IPS-NIHi11 (cell line): ENCODE measurements at places on chromosomes 3 and 15.

GRCh38 chr3:182735672-182736071, 57.6 kb upstream of the ATP11B start:
- DNase-seq, result no peak

- no peak for DNase-seq
These were observed 78.8 kb upstream of the SPATA12 start for GRCh38 chr3:56981445-56982230.

DNA sequence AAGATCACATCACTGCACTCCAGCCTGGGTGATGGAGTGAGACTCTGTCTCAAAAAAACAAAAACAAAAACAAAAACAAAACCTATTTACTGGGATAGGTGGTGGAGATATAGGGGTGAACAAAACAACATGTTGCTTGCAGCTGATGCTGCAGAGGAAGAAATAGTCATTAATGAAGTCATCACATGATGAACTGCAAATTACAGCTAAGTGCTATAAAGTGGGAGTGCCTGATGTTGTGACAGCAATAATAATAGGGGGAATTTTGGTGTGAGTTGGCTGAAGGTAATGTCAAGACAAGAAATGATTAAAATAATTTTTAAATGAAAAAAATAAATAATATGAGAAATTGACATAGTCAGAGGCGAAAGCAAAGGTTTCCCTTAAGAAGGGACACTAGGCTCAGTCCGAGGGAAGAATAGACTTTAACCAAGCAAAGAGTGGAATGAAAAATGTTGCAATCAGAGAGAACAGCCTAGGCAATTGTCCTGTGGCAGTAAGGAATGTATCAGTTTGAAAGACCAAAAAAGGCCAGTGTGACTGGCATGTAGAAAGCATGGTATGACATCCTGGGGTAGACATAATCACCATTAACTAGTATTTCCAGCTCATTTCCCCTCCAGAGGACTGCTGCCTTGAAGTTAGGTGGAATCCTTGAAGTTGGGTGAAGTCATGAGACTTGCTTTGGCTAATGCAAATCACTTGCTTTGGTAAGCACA, 14.7 kb upstream of the PIK3CB start:
- DNase-seq, result no peak

DNA sequence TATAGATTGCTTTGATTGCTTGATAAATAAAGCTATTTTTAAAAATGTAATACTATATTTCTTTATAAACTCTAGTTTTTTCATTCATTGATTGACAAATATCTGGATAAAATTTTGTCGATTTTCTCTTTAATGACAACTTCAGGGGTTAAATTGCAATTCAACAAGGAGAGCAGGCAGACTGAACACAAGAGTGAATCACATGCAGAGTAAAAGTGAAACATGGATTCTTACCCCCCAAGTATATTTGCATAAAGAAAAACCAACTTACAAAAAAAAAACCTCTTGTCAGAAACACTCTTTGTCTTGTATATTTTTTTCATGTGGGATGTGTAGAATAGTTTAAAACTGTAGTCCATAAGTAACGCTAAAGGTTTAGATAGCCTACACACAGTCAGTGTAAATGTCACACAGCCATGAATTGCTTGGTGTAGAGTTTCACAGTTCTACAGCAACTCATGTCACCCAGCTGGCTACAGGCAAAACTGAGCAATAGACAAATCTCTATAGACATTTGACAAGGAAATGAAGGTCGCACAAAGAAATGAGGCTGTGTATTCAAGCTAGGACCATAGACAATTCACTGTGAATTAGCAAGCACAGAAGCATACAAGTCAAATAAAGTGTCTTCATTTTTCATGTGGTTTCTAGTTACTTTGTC, 141.6 kb downstream of the THRB start:
- no peak for DNase-seq

DNA sequence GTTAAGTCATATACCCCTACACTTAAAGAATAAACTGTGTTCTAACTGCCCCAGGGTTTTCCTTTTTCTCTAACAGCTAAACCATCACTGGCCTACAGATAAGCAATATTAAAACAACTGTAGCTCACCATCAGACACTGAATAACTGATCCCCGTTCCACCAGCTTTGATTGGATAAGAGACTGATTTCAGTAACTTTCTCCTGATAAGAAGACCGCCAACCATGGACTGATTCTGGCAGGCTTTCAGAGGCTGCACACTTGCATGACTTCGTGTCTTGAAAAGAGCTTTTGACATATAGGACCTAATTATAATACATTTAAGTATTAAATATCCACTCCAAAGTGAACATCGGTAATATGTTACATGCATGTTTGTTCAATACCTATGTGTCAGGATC, 15.3 kb upstream of the CEP97 start:
- no peak for DNase-seq

DNA sequence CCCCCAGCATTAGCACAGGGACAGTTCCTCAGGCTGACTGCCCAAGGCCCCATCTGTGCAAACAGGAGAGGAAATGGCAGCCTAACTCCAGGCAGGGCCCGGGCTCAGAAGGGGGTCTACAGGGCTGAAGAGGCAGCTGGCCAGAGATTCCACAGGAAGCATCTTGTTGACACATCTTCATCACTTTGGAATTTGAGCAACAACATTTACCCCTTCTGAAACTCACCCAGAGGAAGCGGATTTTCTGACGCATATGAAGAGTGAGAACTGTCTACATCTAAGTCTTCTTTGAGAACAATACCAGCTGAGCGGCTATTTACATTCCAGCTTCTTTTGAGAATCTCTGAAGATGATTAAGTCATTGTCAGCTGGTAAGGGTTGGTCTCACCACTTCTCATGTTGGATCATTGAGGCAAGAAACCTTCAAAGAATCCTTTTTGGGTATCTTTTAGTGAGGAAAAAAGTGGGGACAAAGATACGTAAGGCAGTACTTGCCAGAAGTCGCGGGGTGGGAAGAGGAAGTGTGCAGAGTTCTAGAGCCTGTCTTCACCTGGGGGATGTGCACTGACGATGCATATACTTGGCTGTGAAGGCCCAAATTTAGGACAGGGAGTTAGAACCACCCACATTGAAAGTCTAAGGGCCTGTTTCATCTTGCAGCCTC, 25.4 kb upstream of the SRP14 start:
- no peak for DNase-seq

DNA sequence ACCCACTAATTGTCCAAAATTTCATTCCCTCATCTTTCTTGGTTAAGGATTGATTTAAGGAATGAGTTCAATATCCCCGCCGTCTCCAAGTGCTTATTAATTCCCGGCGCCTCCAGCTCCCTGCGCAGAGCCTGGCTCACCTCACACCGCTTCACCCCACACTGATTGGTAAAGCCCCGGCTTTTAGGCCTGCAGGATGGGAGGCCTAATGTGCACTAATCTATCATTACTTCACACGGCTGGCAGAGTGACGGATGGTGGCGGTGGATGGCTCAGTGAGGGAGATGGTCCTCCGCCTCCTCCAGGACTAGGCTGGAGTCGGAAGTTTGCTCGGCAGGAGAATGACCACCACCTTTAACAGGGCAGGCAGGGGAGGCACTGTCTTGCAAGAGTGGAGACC, 81.7 kb downstream of the MEGF11 start:
- no peak for DNase-seq

GRCh38 chr15:77376770-77377169, 43.1 kb downstream of the PEAK1 start:
- DNase-seq, result no peak

DNA sequence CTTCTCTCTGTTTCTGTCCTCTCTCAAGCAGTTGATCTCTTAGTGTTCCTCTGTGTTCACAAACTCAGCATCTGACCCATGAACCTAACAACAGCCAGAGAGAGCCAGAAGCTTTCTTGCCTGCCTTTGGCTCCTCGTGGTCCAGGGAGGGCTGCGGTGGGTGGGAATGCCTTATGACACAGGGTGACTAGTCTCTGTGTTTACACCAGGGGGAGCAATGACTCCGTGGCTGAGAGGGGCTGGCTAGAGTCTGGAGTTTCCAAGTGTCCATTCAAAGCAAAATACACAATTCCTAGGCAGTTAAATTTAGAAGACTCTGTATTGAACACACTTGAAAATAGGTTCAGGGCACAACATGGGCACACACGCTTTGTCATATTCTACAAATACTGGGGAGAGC, 370.0 kb upstream of the FRG2C start:
- DNase-seq, result peak; percentile 63

GRCh38 chr3:141366285-141367037, 1.8 kb upstream of the ZBTB38 start:
- no peak for DNase-seq

GRCh38 chr3:122925756-122926155, 101.8 kb downstream of the SEMA5B start:
- DNase-seq, result no peak

- no peak for DNase-seq
These were observed 133.9 kb downstream of the RAP2B start for GRCh38 chr3:153295901-153296300.

DNA sequence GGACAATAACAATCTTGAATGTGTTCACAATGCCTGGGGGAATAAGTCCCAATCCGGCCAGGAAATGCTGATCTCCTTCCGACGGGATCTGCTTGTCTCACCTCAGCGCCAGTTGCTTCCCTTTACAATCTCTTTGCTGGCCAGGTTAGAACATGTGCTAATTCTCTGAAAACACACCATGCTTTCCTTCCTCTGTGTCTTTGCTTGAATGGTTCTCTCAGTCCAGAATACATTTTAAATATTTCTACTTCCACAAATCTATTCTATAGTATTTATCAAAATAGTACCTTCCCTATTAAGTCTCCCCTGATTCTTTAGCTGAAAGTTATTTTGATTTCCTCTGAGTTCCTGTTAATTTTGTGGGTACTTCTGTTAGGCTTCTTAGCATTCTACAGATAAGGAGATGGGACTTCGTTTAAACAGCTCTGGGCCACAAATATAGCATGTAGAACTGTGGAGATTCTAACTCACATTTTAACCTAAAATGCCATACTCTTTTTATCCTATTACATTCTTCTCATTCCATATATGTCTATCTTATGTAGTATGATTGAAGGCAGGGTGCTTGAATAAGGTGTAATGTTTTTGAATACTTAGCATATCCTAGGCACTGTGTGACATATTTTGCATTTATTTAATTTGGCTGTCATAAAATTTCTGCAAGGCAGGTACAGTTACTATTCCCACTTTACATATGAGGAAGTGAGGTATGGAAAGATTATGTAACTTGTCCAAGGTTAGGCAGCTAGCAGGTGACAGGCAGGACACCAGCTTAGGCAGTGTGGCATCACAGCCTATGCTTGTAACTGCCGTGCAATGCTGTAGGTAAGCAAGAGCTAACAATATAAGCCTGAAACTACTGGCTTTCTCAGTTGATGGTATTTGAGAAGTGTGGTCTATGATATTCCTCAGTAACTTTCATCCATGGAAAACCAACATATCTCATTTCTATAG, 299.8 kb downstream of the LPP start:
- no peak for DNase-seq

- no peak for DNase-seq
These were observed 766.9 kb upstream of the ARPP21 start for GRCh38 chr3:34872406-34872805.

- no peak for DNase-seq
These were observed 210.9 kb upstream of the TOPAZ1 start for GRCh38 chr3:44030687-44031305.

DNA sequence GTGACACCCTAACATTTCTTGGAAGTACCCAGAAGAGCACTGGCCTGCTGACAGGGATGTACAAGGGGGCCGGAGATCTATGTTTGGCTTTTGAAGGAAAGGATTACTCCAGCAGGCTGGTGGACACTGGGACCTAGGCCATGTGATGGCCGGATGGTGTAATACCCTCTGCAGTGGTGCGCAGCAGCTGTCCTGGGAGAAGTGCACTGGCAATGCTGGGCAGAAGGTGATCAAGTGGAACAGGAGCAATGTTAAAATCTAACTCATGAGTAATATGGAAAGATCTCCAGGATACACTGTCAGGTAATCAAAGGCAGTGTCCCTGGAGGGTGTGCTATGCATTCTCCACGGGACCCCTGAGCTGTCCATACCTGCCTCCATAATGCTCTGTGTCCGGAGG, 71.2 kb upstream of the POMGNT2 start:
- no peak for DNase-seq

- DNase-seq, result no peak
These were observed 134.4 kb downstream of the PDE8A start for GRCh38 chr15:85116066-85116465.

DNA sequence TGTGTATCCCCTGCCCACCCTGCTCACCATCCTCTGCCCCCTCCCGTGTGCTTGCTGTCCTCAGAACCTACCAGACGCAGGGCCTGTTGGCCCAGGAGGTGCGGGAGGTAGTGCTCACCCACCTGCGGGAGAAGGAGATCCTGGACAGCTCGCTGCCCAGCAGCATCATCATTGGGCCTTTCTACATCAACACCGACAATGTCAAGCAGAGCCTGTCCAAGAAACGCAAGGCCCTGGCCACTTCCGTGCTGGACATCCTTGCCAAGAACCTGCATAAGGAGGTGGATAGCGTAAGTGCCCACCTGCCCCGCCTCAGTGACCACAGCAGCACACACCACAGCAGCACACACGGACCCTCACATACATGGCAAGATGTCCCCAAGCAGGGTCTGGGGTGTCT, 33.0 kb downstream of the DNAH1 start:
- DNase-seq, result no peak

- DNase-seq, result no peak
These were observed 67.2 kb downstream of the SQOR start for GRCh38 chr15:45702041-45702440.

DNA sequence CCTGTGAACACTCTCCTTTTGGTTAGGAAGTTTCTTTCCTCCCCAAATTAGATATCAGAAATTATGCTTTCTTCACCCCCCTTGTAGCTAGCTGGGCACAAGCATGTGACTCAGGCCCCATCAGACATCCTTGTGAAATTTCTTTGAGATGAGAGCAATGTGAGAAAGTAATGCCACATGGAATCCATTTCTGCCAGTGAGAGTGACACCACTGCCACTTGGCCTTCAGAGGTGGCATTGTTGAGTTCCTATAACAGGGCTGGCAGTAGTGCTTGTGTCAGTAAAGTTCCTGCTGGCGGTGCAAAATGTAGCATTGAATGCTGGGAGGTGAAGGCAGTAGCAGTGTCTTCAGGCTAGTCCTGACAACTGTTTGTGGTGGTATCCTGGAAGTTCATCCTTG, 80.7 kb upstream of the ZNF280D start:
- no peak for DNase-seq

GRCh38 chr15:45587863-45588170, 638 bp downstream of the BLOC1S6 start:
- DNase-seq, result no peak

DNA sequence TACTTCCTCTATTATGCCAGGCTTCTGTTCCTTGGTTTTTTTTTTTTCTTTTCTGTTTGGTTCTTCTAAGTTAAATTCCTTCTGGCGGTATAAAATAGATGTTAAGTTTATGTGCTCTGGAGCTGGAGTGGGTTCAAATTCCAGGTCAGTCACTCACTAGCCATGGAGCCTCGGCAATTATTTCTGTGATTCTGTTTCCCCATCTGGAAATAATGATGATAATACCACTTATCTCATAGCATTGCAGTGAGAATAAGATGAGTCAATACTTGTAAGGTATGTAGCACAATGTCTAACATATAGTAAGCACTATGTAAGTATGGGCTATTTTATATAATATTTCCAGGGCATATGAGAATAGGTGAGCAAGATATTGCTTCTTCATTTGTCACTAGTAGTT, 33.2 kb upstream of the ZDHHC23 start:
- DNase-seq, result no peak

- no peak for DNase-seq
These were observed 14.4 kb upstream of the STRA6 start for GRCh38 chr15:74216949-74217348.
